ENCODE measurements at places on chromosomes 7 and 10. TPM values are rescaled to one million over a fixed set of nuclear protein-coding genes. Genes with fewer than 3 reads are reported as not detected.

- no peak for DNase-seq
Measured at GRCh38 chr7:81857385-81857784, 87.5 kb upstream of the HGF start.

- no peak for DNase-seq
Measured at GRCh38 chr10:93993414-93993781, 333 bp upstream of the PLCE1 start.

- DNase-seq, result no peak
Measured at GRCh38 chr7:43276547-43276946, 164.1 kb downstream of the HECW1 start.

- no peak for DNase-seq
Measured at GRCh38 chr7:74568658-74569057, 88.9 kb upstream of the GTF2I start.

GRCh38 chr10:59435707-59436106 lies 73.4 kb upstream of the FAM13C start:
- DNase-seq, result no peak

DNA sequence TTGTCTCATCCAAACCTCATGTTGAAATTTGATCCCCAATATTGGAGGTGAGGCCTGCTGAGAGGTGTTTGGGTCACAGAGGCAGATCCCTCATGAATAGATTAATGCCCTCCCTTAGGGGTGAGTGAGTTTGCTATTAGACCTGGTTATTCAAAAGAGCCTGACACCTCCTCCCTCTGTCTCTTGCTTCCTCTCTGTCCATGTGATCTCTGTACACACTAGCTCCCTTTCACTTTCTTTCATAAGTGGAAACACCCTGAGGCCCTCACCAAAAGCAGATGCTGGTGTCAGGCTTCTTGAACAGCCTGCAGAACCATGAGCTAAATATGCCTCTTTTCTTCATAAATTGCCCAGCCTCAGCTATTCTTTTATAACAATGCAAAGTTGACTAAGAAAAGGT lies 447.1 kb downstream of the MDFIC start:
- DNase-seq, result no peak

DNA sequence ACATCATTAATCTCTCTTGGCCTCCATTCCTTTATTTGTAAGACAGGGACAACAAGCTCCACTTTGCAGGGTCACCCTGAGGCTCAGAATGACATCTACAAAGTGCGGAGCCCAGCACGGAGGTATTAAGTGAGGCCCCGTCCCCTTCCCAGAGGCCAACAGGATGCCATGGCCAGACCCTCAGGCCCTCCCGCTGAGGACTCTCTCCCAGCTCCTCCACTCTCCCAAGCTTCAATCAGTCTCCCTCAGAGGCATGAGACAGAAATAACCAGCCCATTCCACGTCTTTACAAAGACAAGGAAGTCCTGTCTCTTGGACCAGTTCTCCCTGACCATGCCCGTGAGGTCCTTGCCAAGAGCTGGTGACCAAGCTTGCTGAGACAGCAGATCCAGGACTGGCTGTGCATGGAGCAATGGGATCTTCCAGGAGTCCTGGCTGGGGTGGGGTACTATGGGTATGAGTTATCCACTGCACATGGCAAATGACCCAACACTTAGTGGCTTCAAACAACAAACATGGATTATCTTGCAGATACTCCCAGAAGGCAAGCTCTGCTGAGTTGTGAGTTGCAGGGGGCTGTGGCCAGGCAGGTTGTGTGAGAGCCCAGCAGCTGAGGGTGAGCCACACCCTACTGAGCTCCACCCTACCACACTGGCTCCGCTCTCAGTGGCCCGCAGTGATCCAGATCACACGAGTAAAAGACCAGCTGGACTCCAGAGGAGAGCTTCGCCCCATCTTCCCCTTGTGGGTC lies 4.3 kb upstream of the PPIF start:
- no peak for DNase-seq

GRCh38 chr7:30057741-30058140 lies 29.5 kb downstream of the PLEKHA8 start:
- DNase-seq, result no peak

DNA sequence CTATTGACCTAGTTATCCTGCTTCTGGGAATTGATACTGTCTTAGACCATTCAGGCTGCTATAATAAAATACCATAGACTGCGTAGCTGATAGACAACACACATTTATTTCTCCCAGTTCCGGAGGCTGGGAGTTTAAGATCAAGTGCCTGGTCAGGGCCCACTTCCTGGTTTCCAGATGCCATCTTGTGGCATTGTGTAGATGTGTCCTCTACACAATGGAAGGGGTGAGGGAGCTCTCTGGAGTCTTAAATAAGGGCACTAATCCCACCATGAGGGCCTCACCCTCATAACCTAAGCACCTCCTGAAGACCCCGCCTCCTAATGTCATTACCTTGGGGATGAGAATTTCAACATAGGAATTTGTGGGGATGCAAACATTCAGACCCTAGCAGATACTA lies 62.4 kb downstream of the SLC35B4 start:
- DNase-seq, result no peak

DNA sequence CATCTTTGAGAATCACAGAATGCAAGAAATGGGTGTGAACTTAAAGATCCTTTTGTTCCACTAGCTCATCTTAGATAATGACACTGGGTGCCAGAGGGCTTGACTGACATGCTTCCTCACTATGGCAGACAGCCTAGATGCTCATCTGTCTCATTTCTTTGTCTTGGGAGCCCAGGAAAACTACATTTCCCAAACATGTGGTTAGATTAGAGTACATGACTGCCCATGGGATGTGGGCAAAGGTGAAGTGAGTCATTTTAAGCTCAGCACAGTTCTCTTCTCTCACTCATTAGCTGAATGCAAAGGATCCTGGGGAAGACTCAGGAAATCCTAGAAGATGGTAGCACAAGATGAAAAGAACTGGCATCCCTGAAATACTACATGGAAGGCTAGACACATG lies 32.5 kb upstream of the TBX20 start:
- no peak for DNase-seq

DNA sequence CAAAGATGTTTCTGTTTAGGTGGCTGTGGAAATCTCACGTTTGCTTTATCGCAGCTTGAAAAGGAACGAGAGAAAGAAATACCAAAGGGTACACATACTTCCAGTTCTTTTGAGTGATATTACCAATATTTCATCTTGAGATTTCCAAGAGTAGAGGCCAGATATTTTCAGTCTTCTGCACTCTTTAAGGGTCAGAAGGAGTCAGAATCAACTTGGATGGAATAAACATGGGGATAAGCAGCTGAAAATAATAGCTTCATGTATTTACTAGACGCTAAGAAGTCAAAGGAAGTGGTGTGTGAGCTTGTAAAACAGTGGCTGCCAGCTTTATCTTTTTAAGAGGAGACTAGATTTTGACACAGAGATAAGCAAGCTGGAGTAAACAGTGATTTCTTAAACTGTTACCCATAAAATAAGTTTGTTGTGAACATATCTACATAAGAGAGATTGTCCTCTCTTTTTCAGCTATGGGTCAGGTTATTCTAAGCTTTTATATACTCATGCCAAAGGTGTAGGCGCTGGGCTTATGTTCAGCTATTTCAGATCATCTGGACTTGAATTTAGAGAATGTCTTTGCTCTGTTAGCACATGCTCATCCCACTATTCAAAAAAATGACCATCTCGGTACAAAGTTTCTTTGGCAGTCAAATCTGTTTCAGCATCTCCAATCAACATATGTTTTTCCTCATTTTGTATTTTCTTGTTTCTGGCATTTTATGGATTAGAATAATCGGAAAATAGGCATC lies 170.8 kb upstream of the TCF7L2 start:
- no peak for DNase-seq

GRCh38 chr7:155167706-155168365 lies 97.7 kb downstream of the HTR5A start:
- DNase-seq, result no peak

- no peak for DNase-seq
Measured at GRCh38 chr7:135501402-135501801, 8.5 kb downstream of the CNOT4 start.

GRCh38 chr7:74441801-74442200 lies 11.9 kb upstream of the GTF2IRD1 start:
- no peak for DNase-seq

DNA sequence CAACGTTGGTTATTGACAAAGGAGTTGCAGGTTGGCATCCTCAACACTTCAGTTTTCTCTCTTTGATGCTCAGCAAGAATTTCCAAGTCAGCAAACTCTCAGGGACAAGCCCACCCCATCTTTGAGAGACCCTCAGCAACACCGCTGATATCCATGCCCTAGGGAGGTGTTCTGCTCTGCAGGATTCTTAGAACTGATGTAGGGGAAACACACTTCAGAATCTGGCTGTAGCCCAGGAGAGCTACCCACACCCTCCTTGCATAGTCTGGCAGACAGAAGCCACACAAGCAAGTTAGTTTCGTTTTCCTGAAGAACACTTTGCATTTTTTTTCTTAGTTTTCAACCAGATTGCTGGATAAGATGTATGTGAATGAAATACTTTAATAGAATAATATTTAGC lies 822 bp downstream of the SAMD9L start:
- DNase-seq, result peak; percentile 51

DNA sequence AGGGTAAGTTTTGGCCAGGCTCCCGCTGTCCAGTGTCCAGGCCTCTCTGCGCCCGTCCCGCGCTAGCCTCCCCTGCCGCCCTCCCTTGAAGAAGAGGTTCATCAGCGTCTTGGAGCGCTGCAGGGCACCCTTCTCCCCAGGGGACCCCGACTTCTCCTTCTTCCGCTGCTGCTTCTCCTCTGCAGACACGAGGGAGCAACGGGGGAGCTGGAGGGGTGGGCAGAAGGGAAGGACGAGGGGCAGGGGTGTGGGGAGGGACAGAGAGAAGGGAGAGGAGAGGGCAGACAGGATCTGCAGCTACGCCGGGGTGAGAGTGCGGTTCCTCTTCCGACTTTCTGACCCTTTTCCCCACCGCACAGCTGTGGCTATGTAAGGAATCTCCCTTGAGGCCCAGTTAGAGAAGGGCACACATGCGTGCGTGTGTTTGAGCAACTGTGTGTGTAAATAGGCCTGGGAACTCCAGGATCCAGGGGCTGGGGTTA lies 12.8 kb downstream of the PDZD7 start:
- no peak for DNase-seq

DNA sequence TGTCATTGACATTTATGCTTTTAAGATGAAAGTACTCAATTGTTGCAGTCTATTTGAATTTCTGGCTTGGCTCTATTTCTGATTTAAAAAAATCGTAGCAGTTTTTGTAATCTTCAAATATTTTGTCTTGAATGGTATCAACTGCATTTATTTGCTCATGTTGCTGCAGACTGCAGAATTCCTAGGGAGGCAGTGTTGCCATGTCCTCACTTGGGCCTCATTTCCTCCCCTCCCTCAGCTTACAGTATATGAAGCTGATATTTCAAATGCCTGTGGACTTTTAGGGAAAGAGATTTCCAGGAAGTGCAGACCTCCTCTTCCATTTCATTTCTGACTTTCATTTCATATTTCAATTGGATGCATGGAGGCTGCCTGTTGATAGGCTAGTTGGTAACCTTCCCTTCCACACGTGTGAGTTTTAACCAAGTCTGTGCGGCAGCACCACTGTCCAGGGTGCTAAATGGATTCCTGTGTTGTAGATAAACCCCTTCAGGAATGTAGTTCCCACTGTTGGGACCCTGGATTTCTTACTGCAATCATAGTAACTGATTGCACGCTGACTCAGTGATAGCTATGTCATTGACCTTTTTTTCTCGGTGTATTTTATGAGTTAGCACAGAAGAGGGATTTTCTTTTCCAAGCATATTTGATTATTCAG lies 17.5 kb downstream of the VPS50 start:
- no peak for DNase-seq

GRCh38 chr7:18644981-18645380 lies 149.4 kb downstream of the HDAC9 start:
- no peak for DNase-seq

- DNase-seq, result no peak
Measured at GRCh38 chr10:77290528-77291155, 347.0 kb downstream of the KCNMA1 start.

GRCh38 chr10:112538168-112538567 lies 91.2 kb downstream of the VTI1A start:
- DNase-seq, result no peak

- no peak for DNase-seq
Measured at GRCh38 chr7:41323806-41324205, 379.1 kb downstream of the INHBA start.

GRCh38 chr7:102425639-102426267 lies 7.6 kb upstream of the ORAI2 start:
- peak; percentile 84 for DNase-seq

DNA sequence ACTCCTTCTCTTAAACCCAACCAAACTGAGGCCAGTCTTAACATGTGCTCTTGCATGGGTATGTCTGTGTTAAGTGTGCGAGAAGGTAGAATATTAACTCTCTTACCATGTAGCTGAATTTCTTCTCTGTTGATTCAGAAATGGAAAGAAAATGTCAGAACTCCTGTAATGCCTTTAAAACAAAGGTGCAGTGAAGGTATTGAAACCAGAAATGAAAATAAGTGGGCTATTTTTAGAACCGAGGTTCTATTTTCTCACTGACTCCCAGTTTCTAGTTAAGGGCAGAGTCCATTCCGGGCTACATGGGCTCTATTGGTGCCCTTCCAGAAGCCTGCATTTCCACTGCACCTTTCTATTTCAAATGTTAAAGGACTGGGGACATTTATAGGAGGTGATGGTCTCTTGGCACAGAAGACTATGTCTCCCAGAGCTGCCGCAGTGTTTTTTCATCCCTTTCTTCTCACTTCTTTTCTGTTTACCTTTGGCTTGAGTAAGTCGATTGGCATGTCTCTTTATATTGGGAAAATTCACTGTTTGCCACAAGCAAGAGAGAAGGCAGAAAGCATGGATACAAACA lies 174.9 kb downstream of the LRMDA start:
- peak; percentile 64 for DNase-seq

GRCh38 chr7:45036317-45036716 lies 36.3 kb downstream of the CCM2 start:
- DNase-seq, result no peak

ETV1 gene
- 0.28 TPM for total RNA-seq

GNAI1 gene
- 0.16 TPM for total RNA-seq

CALN1 gene
- 2.6 TPM for total RNA-seq

MYO1G gene
- total RNA-seq, result 224 TPM

HMX2 gene
- total RNA-seq, result 19.8 TPM

SEMA3E gene
- total RNA-seq, result 2.0 TPM

HOXA13 gene
- not detected for total RNA-seq

SCART1 gene
- 1.2 TPM for total RNA-seq

NPSR1 gene
- not detected for total RNA-seq

OR2AE1 gene
- total RNA-seq, result not detected

ELFN1 gene
- not detected for total RNA-seq

LIPF gene
- not detected for total RNA-seq

Data from GM12878 (cell line).